ENCODE measurements at places on chromosomes 2 and 18.
A peak's percentile ranks its signal among the peaks of the same experiment; 100 is the strongest.

DNA sequence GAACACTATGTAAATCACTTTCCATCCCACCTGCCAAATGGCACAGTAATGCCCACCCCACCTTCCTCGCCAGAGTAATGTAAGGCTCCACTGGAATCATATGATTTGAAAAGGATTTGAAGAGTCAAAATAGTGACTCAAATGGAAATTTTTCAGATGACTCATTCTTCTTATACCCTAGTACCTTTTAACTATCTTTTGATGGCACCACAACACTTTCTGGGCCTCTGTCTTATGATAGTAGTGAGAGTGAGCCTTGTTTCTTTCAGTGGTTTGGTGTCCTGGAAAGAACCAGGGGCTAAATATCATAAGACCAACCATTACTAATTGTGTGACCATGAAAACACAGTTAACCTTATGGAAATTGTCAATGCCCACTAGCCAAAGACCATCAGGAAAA lies 235.4 kb upstream of the SLC14A2 start:
- DNase-seq: no peak

GRCh38 chr18:49582579-49582978 lies 20.7 kb downstream of the LIPG start:
- DNase-seq: no peak

GRCh38 chr2:158458617-158458920 lies 1.8 kb downstream of the PKP4 start:
- no peak for DNase-seq

GRCh38 chr2:187550857-187551256 lies 3.4 kb downstream of the TFPI start:
- no peak for DNase-seq

DNA sequence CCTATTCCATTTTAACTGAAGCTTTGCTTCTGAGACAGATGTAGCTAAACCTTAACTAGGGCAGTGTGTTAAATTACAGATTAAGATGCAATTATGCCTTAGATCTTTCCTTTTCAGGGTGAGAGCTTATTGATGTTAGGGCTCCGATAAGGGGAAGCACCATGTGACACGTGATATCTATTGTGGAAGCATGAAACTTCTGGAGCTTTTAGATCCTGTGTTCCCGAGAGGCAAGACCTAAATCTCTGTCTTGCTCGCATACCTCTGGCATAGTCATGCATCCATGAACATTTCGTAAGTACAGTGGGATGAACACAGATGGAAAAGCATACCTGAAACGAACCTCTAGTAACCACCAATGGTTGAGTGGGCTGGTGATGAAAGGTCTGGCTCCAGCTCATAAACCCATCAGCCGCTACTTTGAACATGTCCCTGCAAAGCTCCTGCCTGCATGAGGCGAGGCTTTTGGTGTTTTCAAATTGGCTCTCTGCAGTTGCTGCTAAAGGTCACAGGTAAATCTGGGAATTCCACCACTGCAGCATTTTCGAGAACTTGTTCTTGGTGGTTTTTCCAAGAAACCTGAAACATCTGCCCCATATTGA lies 3.7 kb upstream of the NRP2 start:
- no peak for DNase-seq

- no peak for DNase-seq
Measured at GRCh38 chr2:166090346-166090745, 37.5 kb downstream of the SCN1A start.

- DNase-seq: no peak
Measured at GRCh38 chr2:109298851-109299250, 169.8 kb downstream of the SH3RF3 start.

DNA sequence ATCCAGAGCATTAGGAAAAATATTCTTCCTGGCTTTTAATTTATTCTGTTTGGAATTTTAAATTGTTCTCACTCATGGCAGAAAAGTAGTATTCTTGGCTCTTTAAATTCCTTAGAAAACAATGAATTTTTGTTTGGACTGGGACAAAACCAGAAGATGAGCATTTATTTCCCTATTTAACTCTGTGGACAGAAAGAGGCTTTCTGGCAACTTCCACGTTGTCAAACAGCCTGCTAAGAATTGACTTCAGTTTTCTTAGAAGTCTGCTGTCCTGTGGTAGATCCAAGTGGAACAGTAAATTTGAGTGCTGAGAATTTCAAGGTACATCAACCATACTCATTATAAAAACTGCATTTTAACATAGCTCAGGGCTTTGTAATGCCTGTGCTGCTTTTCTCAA lies 83.8 kb downstream of the MGAT5 start:
- DNase-seq: no peak

- no peak for DNase-seq
Measured at GRCh38 chr2:17030047-17030446, 364.4 kb upstream of the CYRIA start.

GRCh38 chr2:135245071-135245470 lies 193.0 kb downstream of the RAB3GAP1 start:
- no peak for DNase-seq

DNA sequence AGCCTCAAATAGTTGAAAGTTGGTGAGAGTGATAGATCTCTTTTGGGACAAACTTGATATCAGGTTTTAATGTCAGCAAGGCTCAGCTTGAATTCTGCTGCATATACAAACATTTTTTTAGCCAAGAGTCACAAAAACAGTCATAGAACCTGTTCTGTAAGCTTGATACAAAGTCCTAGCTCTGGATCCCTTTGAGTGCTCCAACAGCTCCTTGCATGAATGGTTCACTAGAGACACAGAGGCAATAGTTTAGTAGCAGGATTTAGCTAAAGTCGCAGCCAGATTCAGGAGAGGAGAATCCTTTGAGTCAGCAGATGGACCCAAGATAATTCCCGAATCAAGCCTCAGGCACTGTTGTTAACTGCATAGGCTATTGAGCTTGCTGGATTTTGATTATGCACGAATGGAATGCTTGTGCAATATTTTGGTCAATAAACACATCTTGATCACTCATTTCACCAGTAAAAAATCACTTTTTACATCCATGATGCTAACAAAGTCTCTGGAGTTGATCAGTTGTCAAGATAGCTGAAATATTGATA lies 148.6 kb downstream of the KLHL14 start:
- no peak for DNase-seq

- no peak for DNase-seq
Measured at GRCh38 chr2:197705912-197706838, 1.0 kb downstream of the MARS2 start.

DNA sequence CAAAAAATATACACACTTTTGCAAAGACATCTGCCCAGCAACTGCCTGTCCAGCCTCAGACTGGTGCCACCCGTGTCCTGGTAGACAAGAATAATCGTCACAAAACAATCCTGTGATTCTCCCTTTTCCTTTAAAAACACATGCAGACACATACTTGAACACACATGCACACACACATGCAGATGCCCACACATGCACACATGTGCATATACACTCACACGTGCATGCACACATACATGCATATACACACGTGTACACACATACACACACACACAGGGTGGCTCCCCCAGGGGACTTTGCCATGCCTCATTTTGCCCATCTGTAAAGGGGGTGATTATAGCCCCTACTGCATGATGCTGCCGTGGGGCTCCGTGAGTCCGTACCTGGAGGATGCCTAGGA lies 24.9 kb upstream of the ALPP start:
- no peak for DNase-seq

- no peak for DNase-seq
Measured at GRCh38 chr18:31274931-31275330, 43.0 kb upstream of the DSG1 start.

DNA sequence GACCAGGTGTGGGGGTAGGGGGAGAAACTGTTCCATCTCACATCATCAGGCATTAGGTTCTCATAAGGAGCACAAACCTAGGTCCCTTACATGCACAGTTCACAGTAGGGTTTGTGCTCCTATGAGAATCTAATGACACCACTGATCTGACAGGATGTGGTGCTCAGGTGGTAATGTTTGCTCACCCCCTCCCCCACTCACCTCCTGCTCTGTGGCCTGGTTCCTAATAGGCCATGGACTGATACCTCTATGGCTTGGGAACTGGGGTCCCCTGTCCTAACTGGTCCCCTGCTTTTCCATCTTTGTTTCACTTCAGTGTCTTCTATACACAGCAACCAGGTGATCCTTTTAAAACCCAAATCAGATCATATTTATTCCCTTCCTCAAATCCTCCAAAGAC lies 267.8 kb downstream of the TNS1 start:
- DNase-seq: no peak

- no peak for DNase-seq
Measured at GRCh38 chr18:57447154-57447621, 12.0 kb downstream of the ONECUT2 start.

- no peak for DNase-seq
Measured at GRCh38 chr18:61992923-61993322, 100.1 kb upstream of the RNF152 start.

GRCh38 chr2:3536682-3537632 lies 17.6 kb upstream of the ADI1 start:
- no peak for DNase-seq

DNA sequence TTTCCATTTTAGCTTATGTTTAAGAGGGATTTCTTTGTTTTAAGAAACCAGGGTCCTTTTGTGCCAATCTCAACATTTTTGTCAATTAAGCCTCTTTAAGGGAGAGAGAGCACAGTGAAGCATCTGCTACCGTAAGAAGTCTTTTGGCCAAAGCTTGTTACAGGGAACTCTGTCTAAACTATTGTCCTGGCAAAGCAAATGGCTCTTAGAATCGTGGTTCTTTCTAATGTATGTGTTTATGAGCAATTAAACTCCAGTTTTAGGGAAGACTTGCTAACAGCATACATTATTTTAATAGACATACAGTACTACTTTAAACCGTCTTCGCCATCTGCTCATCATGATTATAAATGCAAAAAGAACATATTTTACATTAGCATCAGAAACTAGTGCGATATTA lies 202.1 kb downstream of the CDCA7 start:
- DNase-seq: no peak

GRCh38 chr2:167069855-167070254 lies 181.6 kb downstream of the XIRP2 start:
- DNase-seq: no peak

- peak; percentile 28 for DNase-seq
Measured at GRCh38 chr2:62099523-62100175, 96.3 kb upstream of the B3GNT2 start.

GRCh38 chr2:231930593-231931281 lies 4.5 kb upstream of the NPPC start:
- no peak for DNase-seq

GRCh38 chr2:130873700-130874346 lies 37.1 kb downstream of the ARHGEF4 start:
- peak; percentile 69 for DNase-seq

DNA sequence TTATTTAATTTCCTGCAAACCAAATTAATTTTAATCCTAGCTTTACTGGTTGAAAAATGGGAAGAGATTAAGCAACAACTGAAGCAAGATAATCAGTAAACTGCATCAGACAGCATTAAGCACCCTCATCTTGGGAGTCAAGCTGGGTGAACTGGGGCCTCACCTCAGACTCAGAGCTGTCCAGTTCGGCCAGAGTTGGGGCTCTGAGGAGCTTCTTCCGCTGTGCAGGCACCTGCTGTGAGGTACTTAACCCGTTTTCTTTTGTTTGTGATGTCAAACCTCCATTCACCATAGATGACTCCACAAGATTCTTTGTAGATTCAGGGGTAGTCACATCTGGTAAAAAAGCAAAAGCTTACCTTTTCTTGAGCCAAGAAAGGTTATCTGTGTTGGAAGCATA lies 71.8 kb downstream of the PRELID3A start:
- no peak for DNase-seq

All from GM19239 (cell line).